ENCODE measurements at places on chromosomes 6 and 20. TPM values are rescaled to one million over a fixed set of nuclear protein-coding genes. Genes with fewer than 3 reads are reported as not detected.

Gene SNX5
- 276 TPM for polyA plus RNA-seq

Gene NANP
- polyA plus RNA-seq: 4.8 TPM

Gene ECI2
- 79.5 TPM for polyA plus RNA-seq

Gene SLC25A27
- polyA plus RNA-seq: 68.2 TPM

Gene ITPR3
- 56.2 TPM for polyA plus RNA-seq

Gene PARD6B
- 8.3 TPM for polyA plus RNA-seq

Gene DEFB125
- not detected for polyA plus RNA-seq

DNA sequence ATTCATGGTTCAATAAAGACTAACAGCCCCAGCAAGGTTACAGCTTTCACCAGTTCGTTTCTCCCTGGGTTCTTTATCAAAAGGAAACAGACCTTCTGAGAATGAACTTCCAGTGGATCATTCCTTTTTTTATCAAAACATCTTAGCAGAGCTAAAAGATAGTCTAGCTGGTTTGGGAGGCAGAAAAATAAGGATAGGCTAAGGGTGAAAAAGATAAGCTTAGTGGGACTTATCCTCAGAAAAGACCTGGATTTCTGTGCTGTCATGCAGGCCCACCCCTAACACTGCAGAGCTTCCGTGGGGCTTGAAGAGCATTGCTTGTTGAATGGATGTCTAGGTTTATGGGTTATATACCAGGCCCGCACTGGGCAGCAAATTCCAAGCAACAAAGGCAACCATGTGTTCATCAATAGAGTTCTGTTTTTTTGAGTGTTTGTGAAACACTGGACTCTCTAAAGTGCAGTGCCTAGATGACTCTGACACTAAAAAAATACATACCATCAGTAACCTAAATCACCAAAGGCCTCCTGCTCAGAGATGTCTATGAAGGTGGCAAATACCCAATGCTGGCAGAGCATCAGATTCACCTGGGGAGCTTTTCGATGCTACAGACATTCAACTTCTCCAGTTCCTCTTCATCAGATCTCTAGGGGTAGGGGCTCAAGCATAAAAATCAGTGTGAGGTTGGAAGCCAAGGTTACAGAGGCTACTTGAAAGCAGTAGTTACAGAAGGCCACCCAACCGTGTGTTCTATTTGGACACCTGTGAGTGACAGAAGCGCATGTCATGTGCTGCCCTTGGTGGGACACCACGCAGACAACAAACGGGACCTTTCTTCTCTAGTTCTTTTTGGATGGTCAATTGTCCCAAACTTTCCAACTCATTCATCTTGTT, 53.0 kb downstream of the TNFAIP3 start:
- DNase-seq: no peak

GRCh38 chr6:32173051-32173727, 2.7 kb downstream of the AGPAT1 start:
- DNase-seq: no peak

- no peak for DNase-seq
These were observed 70.6 kb upstream of the GGTLC1 start for GRCh38 chr20:24059174-24059573.

GRCh38 chr6:11700118-11700718, 78.4 kb downstream of the ADTRP start:
- DNase-seq: no peak

GRCh38 chr6:130259557-130259956, 36.8 kb upstream of the SAMD3 start:
- no peak for DNase-seq

- no peak for DNase-seq
These were observed 789.2 kb downstream of the MAFB start for GRCh38 chr20:39899881-39900280.

DNA sequence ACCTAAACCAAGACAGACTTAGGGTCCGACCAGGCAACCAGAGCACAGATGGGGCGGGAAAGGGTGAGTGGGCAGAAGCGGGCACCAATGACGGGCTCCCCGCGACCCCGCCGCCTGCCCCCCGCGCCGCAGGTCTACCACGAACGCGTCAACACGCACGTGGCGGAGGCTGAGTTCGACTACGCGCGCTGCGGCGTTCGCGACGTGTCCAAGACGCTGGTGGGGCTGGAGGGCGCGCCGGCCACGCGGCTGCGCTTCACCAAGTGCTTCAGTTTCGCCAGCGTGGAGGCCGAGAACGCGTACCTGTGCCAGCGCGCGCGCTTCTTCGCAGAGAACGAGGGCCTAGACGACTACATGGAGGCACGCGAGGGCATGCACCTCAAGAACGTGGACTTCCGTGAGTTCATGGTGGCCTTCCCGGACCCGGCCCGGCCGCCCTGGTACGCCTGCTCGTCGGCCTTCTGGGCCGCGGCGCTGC, 5.1 kb downstream of the TMEM151B start:
- DNase-seq: no peak

DNA sequence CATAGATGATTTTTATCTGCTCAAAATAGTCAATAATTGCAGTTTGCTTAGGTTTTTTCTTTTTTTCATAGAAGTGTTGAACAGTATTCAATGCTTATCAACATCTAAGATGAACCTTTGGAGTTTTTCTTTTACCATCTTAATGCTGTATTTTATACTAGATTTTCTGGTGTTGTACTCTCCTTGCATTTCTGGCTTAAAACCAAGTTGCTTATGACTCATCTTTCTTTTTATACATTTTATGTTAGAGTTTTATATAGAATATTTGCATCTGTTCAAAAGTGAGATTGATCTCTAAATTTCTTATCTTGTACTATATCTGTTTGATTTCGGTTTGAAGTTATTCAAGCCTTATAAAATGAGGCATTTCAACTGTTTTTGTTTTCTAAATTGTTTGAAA, 232.5 kb downstream of the RFPL4B start:
- DNase-seq: no peak

DNA sequence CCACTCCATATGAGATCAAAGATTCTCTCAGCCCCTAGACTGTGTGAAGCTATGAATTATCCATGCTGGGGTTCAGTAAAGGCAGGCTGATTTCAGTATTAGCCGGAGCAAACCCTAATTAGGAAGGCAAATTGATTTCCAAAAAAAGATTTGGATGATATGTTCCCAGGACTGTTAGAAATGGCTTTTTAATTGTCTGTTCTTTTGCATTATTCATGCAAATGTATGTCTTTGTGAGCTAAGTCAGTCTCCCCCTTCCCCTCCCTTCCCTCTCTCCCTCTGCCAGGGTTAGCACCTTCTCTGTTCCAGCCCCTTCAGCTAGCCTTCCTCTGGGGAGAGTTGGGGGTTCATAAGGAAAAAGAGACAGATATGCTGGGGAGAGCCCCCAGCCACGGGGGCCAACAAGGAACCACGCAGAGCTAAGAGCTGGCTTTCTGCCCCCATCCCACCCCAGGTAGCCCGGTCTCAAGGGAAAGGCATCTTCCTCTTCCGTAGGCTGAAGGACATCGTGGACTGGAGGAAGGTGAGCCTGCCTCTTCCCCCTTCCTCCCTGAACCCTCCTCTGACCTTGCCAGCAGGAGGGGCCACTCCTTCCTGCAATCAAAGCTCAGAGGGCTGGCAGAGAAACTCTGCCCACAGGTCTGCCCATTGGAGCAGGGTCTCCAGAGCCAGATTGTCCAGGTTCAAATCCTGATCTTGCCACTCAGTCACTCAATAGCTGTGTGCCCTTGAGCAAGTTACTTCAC, 32.3 kb downstream of the PDRG1 start:
- DNase-seq: no peak

DNA sequence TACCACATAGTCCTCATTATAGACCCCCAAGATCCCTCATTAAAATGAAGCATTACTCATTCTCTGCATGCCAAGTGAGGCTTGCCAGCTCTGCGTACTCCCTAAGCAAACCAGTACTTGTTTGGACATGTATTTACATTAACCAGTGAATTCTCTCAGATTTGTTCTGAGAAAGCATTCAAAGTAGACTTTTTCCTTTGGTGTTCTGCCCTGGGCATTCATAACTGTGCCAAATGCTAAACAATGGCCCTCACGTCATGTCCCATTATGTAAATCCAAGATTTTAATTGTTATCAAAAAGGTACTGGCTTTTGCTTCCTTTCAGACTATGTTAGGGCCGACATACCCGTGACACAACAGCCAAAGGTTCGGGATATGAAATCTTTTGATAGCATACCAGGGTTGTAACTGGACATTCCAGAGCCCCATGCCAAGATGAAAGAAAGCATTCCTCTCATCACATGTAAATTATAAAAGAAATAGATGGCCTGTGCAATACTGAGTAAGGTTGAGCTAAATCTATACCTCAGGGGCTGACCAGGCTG, 164.2 kb downstream of the ADAT2 start:
- DNase-seq: no peak

DNA sequence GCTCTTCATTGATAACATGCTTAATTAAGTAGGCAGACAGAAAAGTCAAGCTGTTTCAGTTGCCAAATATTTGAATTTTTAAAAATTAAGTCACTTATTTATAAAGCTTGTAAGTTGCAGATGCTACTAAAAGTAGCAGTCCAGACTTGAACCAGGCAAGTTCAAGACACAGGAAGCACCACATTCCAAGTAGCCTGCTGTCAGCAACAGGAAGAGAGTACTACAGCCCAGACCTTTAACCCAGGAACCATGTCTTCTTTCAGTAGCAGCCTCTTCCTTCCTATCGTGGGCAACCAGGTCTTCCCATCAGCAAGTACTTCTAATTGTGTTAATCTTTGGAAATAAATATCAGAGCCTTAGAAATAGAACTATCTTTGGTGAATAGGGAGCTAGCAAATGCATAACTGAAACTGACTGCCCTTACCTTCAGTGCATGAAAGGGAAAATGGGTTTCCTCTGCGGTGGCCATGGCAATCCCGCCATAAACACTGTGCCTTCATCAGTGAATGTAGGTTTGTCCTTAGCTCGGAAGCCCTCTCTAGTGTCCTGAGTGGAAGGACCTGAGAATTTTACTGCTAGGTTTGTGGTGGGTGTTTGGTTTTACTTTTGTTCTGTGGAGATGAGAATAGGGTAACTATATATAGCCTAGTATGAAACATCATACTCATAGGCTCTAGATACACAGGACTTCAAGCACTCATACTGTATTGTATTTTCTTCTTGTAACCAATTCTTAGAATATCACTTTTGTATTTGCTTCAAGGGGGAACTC, 95.6 kb downstream of the SYCP2 start:
- DNase-seq: no peak

GRCh38 chr6:85669735-85670194, 27.1 kb upstream of the SYNCRIP start:
- DNase-seq: no peak

DNA sequence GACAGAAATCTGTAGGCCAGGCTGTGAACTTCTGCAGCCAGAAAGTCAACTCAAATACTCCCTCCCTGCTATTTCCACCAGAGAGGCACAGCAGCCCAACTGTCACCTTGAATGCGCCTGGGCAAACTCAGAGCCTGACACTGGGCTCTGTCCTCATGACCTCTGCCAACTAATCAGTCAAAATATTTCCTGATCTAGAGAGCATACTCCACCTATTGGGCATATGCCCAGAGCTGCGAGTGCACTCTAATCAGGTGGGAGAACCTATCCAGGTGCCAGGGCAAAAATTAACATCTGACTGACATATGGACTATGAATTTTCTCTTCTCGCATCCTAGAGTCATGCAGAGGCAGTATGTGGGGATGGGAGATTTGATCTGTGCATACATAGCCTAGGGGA, 406.3 kb upstream of the RUNX2 start:
- DNase-seq: no peak

DNA sequence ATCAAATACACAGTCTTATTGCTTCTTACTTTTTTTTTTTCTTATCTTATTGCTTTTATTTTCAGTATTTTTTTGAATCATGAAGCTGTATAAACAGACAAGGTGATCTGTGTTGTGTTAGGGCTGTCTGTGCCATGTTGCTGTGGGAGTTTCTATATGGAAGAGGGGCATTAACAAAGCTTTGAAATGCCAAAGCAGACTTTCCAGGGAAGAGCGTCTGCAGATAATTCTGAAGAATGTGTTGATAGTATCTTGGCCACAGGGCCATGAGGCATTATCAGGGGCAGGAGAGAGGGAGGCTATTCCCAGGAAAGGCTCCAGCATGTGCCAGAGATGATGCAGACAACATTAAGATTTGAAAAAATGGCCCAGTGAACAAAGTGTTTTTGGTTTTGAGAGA, 354.5 kb downstream of the UTRN start:
- no peak for DNase-seq

GRCh38 chr20:2859330-2860121, 13.8 kb upstream of the PTPRA start:
- DNase-seq: no peak

DNA sequence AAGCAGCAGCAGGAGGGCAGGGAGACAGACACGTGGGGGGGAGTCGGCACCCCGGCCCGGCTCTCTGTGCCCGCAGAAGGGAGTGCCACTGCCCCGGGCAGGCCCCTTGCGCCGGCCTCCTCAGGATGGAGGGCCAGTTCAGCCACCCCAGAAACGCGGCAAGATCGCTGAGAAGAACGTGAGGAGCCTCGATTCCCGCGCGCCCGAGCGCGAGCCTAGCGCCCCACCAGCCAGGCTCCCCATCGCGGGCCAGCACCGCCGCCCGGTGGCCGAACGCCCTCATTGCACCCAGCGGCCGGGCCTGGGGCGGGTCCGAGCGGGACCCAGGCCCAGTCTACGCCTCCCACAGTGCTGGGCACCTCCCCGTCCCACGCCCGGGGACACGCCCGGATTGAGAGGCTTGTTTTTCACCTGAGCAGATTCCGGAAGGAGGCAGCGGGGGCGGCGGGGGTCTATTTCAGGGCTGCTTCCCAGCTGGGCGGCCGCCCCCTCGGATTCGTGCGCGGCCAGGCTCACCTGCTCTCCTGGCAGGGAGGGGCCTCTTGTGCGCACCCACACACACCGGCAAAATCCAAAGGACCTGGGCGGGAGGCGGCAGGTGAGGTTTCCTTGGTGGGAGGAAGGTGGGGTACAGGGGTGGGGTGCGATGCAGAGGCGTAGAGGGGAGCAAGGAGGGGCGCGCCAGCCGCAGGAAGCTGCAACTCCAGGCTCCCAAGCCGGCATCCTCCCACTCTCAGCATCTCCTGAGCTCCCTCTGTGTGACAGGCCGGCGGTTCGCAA, 9.0 kb upstream of the GRM4 start:
- DNase-seq: peak; percentile 48

GRCh38 chr20:37394543-37395409, 48.8 kb downstream of the SRC start:
- DNase-seq: no peak

- no peak for DNase-seq
These were observed 99.4 kb downstream of the MYB start for GRCh38 chr6:135280375-135281136.

GRCh38 chr20:37574199-37574890, 46.7 kb upstream of the BLCAP start:
- no peak for DNase-seq

DNA sequence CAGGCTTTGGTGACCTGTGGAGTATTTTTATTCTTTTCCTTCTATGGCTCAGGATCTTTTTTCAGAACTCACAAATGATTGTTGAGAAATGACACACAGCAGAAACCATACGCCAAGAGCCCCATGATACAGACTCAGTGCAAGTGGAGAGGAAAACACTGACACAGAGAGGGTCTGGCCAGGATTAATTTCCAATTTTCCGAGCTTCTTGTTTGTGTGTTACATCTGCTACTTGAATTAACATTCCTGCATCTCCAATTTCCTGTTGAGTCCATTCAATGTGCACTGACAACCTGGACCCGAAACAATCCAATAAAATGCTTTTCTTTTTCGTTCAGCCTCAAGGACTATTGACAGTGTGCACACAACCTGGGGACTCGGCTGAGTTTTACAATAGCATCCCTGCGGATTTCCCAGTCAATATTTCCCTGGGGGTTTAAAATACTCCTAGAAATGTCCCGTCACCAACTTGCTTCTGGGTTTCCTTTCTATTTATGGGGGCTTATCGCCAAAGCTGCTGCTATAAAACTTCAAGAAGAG, 4.9 kb upstream of the MLN start:
- DNase-seq: no peak
